ENCODE measurements at places on chromosomes 13 and 19.

DNA sequence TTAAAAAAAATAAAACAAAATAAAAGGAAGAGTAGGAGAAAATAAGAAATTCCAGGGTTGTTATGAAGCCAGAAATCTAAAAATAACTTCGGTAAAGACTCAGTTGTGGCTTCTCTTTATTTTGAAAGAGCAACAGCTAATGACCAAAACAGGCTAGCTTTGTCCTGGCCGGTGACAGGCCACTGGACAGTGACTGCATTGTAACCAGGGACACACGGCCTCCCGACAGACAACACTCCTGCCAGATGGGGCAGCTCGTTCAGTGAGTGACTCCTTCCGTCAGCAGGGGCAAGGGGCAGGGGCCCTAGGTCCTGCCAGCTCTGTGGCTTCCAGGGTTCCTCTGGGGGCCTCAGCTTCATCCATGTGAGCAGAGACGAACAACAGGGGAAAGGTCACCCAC, 173.4 kb downstream of the KATNAL1 start:
- DNase-seq = no peak

- no peak for DNase-seq
Observed at GRCh38 chr13:54750521-54750920, 1721.9 kb downstream of the OLFM4 start.

GRCh38 chr13:106038752-106039151, 496.7 kb downstream of the EFNB2 start:
- DNase-seq = no peak

DNA sequence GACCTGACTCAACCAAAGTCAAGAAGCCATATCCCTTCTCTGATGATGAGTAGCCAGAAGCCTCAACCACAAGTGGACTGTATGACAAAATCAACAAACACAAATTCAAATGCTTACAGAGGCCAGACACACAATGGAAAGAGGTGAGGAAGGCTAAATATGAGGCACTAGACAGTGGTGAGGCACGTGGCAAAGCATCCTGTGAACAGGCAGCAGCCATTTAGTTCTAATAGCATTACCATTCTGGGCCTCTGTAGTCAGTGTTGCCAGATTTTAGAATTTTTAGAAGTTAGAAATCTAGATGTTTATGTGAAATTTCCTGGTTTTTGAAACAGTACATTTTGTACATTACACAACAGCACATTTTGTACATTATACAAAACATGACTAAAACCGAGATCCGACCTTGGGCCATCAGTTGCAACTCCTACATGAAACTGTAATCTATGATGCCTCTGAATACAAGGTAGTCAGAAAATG, 403.3 kb downstream of the COG6 start:
- DNase-seq = no peak

DNA sequence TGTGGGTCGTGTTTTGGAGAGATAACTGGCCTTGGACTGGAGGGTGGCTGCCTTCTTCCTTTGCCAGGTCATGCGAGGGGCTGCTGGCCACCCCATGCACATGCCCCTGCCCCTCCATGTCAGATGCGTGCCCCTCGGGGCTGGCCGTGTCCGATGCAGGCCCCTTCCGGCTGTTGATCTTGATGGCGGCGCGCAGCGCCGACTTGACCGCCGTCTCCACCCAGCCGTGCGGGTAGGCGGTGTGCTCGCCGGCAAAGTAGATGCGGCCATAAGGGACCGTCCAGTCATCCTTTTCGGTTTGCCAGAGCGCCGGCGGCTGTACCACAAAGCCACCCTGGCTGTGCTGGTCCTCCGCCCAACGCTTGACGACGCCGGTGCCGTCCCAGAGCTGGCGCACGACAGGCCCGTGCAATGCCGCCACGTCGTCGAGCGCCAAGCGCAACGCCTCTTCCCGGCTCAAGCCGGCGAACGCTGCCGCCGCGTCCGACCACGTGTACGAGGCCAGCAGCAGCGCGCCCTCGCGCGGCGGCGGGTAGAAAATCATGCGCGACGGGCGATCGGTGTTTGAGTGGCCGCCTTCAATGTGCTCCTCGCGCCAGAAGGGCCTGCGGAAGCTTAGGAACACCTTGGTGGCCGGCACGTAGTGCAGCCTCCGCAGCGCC, 6.9 kb downstream of the IL4I1 start:
- peak; percentile 76 for DNase-seq

- DNase-seq = peak; percentile 32
Observed at GRCh38 chr19:55257461-55258420, 1.1 kb downstream of the PPP6R1 start.

GRCh38 chr13:97322740-97323342, 100.7 kb downstream of the MBNL2 start:
- no peak for DNase-seq

DNA sequence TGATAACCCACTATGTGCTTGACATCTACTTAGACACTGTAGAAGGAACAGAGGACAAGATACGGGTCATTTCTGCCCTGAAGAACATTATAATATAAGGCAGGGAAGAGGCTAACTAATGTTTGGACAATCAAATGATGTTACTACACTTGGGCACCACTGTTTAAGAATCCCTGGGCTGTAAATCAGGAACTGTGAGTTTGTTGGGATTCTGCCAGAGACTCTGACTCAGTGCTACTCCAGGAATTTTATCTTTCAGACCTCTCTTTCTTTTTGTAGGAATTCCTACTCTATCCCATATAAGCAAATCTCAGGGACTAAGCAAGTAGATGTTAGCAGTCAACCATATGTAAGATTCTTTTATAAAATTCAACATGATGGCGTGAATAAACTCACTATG, 3.1 kb upstream of the ZNF471 start:
- DNase-seq = no peak
